Globus pallidus (tissue), 1 donor: ENCODE measurements at places on chromosomes 3 and 15.
A peak's percentile ranks its signal among the peaks of the same experiment; 100 is the strongest.

DNA sequence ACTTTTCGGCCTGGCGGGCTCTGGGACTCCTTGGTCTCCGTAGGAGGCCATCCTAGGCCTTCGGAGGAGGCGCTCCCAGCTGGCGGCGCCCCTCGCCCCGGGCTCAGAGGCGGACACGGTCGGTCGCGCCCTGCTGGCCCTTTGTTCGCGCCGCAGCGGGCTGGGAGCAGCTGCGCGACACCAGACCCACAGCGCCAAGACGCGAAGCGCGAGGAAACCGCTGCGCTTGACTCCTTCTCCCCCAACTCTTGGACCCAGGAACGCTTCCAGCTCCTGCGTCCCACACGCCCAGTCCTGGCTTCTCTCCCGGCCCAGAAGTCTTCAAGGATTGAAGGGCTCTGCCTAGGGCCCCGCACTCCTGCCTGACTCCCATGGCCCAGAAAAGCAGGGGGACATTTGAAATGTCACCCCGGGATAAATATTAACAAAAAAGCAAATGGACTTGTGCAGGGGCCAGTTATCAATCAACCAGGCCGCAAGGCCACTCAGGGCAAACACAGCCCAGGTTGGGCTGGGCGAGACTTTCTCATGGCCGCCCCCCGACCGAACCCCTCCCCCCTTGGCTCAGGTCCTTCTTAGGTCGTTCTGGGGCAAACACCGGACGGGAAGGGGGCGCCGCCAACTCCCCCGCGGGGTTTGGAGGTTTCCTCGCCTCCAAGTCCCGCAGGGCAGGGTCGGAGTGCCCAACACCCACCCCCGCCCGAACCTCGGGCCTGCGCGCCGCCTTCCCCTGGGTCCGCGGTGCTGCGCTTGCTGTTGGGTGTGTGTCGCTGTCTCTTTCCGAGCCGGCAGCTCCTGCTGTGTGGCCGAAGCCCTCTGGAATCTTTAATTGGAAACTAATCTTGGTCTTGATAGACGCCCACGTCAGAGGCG, 5.1 kb downstream of the ONECUT1 start:
- DNase-seq = no peak

DNA sequence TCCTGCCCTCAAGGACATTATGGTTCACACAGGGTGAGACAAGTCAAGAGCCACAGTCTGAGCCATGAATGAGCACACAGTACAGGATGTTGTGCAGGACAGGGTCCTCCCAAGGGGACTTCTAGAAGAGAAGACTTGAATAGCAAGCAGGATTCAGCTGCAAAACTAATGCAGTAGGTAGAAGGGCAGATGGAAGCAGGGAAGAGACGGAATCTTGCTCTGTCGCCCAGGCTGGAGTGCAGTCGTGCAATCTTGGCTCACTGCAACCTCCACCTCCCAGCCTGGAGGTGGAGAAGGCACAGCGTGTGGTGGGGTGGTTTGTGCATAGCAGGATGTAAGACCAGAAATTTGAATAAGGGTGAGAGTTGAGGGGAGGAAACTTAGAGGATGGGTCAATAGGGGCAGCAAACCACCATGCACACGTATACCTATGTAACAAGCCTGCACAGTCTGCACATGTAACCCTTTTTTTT, 8.0 kb downstream of the BCL2L10 start:
- no peak for DNase-seq

GRCh38 chr3:3665961-3666640, 133.1 kb upstream of the LRRN1 start:
- no peak for DNase-seq

DNA sequence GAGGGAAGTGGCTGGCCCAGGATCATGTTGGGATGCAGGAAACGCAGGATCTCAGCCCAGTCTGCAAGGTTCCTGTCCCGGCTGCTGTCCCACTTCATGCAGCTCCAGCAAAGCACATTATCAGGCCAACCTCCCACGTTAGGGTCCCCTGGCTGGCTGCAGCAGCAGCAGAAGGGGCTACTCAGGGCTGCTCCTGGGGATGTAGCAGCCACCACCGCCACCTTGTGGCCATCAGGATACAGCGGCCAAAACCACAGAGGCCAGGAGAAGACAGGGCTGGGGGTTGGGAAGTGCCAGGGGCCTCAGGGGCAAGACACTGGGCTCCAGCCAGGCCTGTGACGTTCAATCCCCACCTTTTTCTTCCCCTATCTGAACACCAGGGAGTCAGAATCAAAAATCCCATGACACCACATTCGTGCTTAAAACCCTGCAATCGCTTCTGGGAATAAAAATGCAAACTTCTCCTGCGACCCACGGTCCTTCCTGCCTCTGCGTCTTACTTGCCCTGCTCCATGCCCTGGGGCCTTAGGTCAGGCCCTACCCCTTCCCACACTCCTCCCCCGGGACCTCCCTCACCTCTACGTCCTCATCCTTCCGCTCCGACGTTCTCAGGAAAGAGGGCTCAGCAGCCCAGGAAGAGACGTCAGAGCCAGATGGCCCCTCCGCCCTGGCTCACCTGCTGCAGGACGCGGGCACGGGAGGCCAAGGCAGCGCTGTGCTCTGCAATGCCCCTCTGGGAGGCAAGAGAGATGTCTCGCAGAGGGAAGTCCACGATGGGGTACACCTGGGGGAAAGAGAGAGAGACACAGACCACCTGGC, 21.5 kb downstream of the SSUH2 start:
- peak; percentile 63 for DNase-seq

DNA sequence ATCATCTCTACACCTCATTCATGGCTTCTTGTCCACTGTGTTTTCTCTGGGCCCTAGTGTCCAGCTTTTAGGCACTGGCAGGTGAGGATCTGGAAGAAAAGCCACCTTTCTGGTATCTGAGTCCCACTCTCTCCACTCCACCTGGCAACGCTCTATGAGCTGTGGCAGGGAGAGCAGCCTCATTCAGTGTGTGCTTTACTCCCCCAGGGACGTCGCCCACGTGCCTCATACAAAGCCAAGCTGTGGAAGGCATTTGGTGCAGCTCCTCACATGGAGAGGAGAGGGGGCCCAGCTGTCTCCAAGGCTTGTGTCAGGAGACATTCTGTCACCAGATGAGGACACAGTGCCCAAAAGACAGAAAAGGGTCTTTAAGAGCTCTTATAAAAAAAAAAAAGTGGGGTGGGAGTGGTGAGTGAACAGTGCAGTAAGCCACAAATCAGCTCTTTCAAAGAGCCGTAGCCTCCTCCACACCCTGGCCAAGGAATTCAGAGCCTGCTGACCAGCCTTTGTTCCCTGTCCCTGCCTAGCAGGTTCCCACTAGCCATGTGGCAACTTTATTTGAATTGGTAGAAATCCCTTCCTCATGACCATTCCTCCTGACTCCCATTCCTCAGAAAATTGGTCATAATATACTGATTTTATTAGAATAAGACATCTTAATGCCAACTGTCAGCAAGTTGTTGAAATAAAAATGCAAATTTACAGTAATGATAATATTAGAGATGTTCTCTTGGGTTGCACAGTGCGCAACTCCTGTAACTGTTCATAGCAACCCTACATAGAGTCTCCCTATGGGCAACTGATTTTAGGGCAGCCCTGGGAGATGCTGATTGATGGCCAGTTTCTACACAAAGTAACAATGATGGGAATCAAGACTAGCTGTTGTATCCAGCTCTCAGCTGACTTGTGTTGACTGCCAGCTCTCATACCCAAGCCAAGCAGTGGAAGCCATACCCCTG, 29.5 kb downstream of the GALNT15 start:
- peak; percentile 37 for DNase-seq

DNA sequence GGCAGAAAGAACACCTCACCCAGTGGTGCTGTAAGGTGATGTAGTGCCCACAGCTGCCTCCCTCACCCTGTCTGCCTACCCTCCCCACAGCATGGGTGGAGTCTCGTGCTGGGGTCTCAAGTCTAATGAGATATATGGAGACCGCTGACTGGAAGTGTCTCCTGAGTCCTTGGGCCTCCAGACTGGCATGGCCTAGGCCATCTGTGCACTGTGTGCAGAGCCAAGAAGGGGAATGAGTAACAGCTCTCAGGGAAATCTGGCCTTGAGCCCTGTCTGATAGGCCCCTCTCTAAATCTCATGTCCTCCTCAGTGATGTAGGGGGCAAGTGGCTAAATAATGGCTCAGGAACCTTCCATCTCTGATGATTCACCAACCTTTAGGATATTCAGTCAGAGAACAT, 277.4 kb downstream of the PLCL2 start:
- DNase-seq = no peak

DNA sequence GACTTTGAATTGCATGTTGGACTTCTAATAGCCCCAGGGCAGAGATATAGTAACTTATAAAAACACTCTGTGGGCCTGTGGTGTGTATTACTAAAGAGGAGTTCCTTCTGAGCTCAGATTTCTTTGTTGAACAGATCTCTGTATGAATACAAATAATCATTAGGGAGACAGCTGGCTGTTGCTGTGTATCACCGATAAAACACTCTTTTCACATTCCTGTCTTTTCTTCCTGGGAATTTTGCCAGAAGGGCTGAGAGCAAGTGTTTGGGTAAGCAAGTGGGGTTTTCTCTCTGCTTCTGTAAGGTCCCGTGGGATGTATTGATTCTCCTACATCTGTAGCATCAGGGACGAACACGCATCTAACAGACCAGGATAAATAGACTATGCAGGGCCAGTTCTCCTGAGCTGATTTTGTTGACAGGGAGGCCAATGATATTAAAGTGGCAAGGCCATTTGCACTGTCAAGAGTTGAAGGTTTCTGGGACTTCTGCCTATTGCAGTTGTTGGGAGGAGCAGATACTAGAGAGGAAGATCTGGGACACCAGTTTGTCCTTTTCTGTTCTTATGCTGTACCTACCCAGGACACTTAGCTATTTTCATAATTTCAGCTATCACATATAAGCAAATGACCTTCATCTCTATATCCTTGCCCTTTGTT, 225.9 kb upstream of the CD96 start:
- DNase-seq = no peak

DNA sequence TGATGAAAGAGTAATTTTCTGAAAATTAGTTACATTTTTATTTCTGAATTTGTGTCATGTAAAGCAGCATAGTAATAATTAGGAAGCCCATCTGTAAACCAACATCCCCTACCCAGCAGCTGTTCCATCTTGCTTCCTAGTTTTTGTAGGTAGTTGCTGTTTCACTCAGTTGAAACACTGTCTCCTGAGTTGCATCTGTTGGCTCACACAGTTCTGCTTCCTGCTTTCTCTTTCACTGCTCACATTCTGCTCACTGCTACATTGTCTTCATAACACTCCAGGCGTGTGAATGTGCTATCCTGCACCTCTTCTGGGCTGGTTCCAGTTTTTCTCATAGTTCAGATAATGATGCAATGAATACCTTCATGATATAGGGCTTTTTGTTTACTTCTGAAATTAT, 123.4 kb downstream of the EPHB1 start:
- no peak for DNase-seq

GRCh38 chr3:20043396-20043795, 3.1 kb downstream of the KAT2B start:
- DNase-seq = peak; percentile 72

GRCh38 chr3:106728315-106729098, 648.7 kb upstream of the CCDC54 start:
- DNase-seq = peak; percentile 2

- DNase-seq = no peak
Observed at GRCh38 chr15:53470743-53471142, 288.7 kb downstream of the WDR72 start.

DNA sequence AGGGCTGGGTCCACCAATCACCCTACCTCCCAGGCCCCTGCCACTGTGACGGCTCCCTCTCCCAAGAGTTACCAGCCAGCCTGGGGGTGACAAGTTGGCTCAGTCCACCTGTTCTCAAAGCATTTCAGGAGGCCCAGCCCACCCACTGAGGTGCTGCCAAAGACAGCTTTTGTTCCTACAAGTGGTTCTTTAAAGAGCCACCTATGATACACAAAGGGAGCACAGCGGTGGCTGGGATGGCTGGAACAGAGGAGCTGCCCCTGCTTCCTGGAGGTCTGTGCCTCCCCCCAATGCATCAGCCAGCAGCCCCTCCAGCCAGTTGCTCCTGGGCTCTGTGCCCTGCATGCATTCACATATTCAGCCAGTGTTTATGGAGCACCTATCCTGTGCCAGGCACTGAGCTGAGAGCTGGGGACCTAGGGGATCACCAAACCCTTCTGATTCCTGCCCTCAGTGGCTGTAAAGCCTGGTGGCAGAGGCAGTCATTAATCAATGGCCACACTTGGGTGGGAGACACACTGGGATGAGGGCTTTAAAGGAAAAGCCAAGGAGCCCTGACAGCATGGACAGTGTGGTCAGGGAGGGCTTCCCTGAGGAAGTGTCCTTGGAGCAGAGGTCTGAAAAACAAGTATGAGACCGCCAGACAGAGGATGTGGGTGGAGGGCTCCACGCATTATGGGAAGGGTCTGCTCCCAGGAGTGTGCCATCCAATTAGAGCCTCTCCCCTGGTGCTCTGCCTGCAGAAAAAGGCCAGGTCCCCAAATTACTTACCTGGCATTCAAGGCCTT, 107.1 kb upstream of the LINGO1 start:
- DNase-seq = no peak

DNA sequence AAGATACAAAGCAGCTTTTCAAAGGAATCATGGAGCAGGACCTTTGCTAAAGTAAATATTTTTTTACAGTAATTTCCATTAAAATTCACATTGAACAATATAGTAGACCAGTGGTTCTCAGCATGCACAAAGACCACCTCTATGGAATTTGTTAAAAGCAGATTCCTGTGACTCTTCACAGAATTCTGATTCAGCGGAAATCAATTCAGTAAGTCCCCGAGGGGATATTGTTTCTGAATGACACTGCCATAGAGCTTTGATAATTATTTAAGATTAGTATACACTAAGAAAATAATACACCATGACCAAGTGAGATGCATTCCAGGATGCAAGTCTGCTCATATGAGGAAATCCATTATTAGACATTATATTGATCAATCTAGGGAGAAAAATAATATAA, 161.9 kb upstream of the TNIK start:
- no peak for DNase-seq

DNA sequence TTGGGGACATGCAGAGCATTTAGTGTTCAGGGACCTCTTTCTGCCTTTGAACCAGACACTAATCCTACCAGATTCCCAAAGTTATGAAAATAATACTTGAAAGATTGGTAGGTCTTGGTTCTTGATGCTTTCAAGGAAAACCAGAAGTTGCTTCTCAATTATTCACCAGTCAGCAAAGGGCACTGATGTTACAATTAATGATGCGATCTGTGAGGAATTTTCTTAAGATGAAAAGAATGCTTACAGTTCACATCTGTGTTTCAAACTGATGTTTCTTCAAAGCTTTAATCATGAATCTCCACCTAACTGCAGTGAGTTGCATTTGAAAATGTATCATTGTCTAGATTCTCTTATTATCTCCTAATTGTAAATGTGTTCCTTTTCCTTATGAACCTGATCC, 161.0 kb downstream of the NAALADL2 start:
- no peak for DNase-seq

DNA sequence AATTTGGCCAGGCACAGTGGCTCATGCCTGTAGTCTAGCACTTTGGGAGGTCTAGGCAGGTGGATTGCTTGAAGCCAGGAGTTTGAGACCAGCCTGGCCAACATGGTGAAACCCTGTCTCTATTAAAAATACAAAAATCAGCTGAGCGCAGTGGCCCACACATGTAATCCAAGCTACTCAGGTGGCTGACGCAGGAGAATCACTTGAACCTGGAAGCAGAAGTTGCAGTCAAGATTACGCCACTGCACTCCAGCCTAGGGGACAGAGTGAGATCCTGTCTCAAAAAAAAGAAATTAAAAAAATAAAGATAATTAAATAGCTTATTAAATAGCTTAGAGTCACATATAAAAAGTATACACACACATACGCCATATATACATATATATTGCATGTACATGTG, 3.7 kb upstream of the TIPARP start:
- no peak for DNase-seq
